ENCODE measurements at places on chromosomes 11 and 22. TPM values are rescaled to one million over a fixed set of nuclear protein-coding genes. Genes with fewer than 3 reads are reported as not detected.

DNA sequence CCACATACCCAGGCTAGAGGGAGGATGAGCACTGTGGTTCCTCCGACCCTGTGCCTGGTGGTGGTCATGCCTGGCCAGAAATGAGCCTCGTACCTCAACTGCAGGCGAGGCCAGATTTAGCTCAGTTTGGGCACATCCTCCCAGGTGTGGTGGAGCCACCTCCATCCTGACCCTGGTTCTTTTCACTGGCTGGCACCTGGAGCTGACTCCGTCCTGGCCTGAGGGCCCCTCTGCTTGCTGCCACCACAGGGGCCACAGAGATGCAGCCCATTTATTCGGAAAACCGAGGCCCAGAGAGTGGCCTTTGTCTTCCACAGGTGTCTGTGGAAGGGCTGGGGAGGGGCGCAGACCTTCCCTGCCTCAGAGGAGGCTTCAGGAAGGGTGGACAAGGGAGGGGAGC, 9.0 kb upstream of the ARFGAP3 start:
- no peak for DNase-seq

DNA sequence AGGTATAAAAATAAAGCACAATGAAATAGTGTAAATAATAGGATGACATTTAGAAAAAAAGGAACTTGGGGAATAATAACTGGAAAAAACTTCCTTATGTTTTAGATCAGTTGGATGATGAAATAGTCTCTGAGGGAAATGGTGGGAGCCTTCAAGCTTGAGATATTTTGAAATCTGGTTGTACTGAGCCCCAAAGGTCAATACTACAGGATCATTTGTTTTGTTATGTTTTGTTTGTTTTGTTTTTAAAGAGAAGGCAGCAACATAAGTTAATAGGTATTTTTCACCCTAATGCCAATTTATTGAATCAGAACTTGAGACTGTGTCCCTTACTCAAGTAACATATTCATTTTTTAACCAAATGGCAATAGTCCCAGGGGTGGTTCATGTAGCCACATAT, 393.1 kb downstream of the ETS1 start:
- no peak for DNase-seq

DNA sequence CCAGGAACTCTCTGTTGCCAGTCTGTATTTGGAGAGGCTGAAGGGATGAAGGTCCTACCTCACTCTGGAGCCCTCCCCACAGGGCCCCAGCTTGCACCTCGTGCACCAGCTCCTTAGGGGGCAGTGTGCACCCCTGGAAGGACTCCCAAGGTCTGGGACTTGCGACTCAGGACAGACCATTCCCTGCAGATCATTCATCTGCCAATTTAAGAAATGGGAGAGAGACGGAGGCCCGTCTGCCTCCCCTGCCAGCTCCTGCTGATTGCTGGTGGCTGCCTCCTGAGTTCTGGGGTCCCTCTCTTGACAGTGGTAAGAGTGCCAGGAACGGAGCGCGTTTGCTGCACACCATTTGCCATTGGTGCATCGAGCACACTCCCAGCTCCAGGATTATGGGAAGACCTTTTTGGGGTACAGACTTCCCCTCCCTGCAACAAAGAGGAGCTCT, 27.4 kb upstream of the MALAT1 start:
- DNase-seq: no peak

- DNase-seq: no peak
Observed at GRCh38 chr22:40499209-40499623, 128.8 kb downstream of the SGSM3 start.

Gene SEZ6L
- 0.68 TPM for polyA plus RNA-seq

DNA sequence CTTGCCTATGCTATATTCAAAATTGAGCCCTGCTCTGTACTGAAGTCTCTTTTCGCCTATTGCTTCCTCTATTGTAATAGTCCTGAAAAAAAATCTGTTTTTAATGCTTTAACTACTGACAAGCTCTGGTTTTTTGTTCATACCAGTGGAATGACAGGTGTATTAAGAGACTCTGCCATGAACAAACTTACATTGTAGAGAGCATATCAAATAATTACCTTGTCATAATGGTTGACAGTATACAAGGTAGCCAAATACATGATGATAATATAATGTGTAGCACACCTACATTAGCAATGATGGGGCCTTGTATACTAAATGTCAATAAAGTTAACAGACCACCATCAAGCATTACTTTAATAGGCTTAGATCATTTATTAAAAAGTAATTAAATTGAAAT, 175.0 kb downstream of the DYNC2H1 start:
- DNase-seq: no peak

- no peak for DNase-seq
Observed at GRCh38 chr11:121254756-121255155, 37.8 kb upstream of the SC5D start.

Gene TMEM45B
- polyA plus RNA-seq: 2.9 TPM

DNA sequence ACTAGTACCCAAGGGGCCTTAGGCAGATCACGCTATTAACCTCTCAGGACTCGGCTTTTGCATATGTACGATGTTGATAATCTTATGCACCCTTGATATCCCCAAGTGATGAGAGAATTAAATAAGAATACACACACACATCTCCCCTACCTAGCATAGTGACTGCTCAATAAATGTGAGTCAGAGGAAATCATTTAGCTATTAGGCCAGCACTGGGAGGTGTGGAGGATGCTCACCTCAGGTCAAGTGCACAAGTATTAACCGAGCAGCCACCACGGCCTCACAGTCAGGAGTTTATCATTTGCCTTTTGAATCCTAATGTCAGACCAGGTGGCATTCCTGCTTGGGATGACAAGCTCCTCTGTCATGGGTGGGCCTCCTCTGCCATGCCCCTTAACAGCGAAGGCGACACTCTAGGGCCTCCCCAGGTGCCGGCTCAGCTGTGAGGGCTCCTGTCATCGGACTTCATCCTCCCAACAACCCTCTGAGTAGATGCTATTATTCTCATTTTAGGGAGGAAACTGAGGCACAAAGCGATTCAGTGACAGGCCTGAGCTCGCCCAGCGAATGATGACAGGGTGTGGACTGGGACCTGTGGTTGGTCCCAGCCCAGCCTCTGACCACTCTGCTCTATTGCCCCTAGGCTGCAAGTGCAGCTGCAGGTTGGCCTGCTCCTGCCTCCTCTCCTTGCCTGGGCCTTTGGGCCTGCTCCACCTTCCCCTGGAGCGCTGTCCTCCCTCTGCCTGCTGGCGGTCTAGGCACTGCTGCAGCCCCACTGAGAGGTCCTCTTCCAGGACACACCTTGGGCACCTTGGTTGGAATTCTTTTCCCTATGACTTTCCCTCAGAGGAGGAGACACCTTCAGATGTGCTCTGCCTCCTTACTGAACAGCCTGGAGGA, 5.0 kb upstream of the SOX10 start:
- no peak for DNase-seq

DNA sequence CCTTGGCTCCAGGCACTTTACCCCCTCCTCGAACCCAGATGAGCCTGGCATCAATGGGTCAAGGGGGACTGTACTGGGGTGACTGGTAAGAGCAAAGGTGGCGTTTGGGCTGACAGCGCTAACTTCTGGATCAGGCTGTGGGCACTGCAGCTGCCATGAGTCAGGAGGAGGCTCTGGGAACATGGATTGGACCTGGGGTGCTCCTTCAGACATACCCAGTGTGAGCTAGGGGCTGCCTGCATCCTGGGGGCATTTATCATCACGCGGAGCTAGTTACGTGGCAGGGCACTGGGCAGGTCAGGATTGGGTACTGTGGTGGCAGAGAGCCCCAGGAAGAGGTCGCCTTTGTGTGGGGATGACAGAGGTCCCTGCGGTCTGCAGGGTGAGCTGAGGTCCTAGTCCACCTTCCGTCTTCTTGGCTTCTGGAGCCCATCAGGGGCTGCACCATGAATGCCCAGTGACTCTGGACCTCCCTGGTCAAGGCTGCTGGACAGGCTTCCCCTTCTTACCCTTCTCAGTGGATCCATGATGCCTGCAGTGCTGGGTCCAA, 13.1 kb downstream of the GRIK4 start:
- DNase-seq: no peak

Gene CRYBB2
- polyA plus RNA-seq: 1.1 TPM

Gene DDI1
- not detected for polyA plus RNA-seq

DNA sequence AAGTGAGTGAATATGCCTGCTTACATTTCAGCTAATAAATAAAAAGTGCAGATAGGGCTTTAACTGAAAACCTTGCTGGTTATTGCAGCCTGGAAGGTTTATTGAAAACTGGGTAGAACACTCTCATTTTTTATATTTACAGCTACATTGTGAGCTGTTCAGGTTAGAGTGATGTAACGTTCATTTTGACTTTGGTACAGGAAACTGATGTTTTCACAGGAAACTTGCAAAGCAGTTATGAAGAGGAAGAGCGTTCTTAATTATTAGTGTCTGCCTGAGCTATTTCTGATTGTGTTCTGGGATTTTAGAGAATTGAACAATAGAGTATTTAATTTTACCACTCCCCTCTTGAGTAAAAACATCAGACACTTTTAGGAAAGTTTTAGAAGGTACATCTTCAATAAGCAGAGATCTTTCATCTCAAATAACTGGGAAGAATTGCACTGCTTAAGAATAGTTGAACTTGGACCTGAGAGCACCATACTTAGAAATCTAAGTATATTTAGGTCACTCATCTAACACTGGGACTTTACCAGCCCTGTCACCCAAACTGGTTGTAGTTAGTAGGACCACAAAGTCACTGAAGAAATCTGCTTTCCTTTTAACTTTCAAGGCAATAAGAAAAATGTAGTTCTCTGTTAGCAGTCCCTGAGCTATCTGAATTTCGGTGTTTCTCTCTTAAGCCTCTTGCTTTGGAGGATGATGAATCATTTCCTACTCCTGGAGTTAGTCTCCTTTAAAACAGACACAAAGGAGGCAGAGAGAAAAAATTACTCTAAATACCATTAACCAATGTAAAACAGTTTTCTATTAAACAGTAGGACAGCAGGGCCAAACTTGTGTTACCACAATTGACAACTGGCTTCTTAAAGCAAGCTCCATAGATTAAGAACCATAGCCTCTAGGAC, 128.6 kb upstream of the DDI1 start:
- no peak for DNase-seq

- no peak for DNase-seq
Observed at GRCh38 chr11:30254307-30255298, 23.8 kb downstream of the FSHB start.

Gene TEX54
- polyA plus RNA-seq: 0.34 TPM

- no peak for DNase-seq
Observed at GRCh38 chr22:28741200-28741784, 328 bp downstream of the CHEK2 start.

Gene ZNF214
- polyA plus RNA-seq: 6.8 TPM

Gene PLXNB2
- polyA plus RNA-seq: 101 TPM

All from right lung (tissue), 10 donors.